ENCODE measurements at places on chromosomes 6 and 20.

DNA sequence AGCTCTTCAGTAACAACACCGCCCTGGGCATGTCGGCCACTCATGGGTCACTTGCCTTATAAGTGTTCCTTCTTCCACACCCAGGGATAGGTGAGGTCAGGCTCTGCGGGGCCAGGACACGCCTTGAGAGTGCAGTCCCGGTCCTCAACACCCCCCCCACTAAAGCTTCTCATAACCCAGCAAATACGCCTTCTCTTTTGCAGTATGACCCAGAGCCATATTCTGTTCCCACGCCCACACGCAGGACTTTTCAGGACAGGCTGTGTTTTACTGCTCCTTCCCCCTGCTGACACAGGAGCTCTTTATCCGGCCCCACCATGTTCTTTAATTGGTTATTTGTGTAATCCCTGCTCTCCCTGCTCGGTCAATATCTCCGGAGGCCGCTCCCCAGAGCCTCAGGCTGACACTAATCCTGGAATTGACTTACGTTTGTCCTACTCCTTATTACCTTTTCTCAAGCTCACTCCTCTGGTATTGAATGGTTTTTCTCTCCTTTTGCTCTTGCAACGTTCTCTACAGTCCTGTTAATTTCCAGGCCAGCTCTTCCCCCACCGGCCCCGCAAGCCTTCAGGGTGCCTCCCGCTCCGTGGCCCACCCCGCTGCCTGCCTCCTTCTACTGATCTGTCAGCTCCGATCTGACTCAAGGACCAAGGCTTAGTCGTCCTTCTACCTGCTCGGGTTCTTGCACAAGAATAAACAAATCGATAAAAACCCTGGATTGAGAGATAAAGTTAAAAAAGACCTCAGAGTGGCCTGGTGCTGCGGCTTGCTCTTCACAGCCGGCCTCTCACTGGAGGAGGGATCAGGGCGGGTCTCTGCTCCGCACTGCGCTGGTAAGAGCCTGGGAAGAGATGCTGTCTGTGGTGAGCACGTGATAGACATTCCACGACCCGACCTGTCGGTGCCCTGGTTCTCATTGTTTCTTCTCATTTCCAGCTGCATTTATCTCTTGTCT, 357.5 kb downstream of the ZFAND3 start:
- DNase-seq = no peak

- no peak for DNase-seq
Measured at GRCh38 chr6:139186692-139187091, 51.8 kb downstream of the HECA start.

DNA sequence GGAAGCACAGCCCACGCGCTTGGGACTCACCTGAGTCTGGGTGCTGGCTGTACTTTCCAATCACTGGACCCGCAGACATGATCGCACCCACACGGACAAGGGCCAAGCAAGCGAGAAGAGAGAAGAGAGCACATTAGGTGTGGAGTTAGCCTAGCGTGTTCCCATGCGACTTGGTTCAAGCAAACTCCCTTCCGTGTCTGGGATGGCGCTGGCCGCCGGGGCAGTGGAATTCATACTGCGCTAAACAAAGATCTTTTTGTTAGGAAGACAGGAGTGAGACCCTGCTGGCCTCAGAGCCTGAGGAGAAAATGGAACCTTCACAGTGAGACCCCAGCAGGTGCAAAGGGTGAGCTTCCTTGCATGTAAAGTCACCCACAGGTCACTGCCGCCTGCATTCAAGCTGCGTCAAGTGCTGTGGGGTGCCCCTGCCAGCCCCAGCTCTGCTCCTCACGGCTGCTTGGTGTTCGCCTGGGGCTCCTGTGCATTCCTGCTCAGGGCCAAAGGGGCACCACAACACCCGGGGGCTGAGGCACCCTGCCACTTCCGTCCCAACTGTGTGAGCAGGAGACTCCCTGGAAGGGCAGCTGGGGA, 26.4 kb downstream of the PSMG4 start:
- no peak for DNase-seq

DNA sequence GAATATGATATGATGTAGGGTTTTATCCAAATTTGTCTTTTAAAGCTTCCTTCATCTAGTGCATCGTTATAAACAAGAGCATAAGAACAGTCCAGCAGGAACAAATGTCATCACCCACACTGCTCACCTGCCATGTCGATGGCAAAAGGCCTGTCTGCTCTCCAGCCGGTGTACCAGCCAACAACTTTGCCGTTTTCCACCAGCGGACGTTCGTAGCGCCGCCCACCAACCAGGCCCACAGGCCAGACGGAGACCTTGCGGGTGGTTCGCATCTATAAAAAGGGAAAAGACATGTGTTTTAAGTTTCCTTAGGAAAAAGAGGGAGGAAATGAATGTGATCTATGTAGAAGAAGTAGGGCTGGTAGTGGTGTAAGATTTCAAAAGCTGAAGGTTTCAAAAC, 62.9 kb downstream of the B3GAT2 start:
- no peak for DNase-seq

DNA sequence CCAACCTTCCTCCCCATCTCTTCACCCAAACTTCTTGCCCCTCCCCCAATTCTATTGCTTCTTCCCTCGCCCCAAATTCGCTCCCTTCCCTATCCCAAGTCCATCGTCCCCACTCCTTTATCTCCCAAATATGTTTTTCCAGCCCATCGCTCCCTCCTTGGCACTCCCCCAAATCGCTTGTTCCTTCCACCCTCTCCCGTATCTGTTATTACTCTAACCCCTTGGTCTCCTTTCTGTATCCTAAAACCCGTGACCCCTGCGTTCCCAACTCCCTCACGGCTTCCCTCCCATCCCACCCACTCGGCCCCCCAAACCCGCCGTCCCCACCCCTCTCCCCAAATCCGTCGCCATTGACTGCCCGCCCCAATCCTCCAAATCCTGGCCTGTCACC, 584 bp downstream of the MTCH1 start:
- DNase-seq = no peak

DNA sequence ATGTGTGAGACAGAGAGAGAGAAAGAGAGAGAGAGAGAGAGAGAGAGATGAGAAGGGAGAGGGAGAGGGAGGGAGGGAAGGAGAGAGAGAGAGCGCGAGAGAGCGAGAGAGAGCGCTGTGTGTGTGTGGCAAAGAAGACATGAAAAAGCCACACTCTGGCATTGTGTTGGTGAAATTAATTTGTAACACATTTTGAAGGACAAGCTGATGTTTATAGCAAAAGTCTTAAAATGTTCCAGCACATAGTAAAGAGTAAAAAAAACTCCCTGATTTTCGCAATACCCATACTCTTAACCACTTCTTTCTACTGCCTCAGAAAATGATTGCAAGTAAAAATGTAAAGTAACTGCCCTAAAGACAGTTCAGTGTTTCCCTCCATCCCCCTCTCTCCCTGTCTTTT, 56.7 kb downstream of the SLC22A1 start:
- DNase-seq = no peak

- DNase-seq = no peak
Measured at GRCh38 chr6:169692516-169692915, 9.3 kb downstream of the WDR27 start.

GRCh38 chr6:2237001-2237400, 8.4 kb downstream of the GMDS start:
- DNase-seq = peak; percentile 56

DNA sequence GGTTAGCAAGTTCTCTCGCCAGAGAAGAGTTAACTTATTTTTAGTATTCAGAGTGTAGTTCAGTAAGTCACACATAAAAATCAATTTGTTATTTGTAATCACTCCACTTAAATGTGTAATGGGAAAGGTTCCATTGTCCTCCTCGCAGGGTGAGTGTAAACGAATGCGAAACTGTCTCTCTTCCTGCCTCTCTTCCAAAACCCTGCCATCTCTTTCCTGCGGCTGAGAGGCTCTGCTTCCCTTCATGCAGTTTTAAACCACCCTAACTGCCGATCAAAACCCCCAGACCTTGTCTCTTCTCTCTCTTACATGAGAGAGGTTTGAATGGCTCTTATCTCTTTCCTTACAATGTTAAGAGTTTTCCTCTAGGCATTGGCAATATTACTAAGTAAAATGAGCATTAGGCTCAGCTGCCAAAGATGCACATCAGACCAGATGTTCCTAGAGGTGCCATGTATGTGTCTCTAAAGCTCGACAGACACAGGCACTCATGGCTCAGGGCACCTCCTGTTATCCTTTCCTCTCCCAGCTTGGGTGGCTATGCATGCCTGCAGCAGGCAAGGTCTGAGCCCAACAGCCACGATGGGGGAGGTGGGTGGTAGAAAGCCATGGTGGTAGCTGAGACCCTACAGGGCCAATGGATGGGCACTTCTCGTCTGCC, 91.2 kb downstream of the JARID2 start:
- no peak for DNase-seq

DNA sequence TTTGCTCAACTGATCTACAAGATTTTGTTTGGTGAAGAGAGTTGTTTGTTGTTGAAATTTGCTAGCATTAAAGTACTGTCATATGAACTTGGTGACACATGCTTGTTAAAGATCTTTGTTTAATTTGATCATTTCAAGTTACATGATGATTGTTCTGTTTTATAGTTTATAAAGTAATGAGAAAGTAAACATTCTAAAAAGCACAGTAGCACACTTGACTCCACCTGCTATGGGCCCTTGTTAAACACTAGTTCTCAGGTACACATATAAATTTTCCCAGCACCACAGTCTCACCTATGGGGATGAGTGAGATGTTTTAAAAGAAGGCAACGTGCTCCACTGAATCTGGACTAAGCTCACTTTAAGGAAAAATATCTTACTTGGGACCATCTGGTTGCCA, 14.1 kb downstream of the MCHR2 start:
- no peak for DNase-seq

DNA sequence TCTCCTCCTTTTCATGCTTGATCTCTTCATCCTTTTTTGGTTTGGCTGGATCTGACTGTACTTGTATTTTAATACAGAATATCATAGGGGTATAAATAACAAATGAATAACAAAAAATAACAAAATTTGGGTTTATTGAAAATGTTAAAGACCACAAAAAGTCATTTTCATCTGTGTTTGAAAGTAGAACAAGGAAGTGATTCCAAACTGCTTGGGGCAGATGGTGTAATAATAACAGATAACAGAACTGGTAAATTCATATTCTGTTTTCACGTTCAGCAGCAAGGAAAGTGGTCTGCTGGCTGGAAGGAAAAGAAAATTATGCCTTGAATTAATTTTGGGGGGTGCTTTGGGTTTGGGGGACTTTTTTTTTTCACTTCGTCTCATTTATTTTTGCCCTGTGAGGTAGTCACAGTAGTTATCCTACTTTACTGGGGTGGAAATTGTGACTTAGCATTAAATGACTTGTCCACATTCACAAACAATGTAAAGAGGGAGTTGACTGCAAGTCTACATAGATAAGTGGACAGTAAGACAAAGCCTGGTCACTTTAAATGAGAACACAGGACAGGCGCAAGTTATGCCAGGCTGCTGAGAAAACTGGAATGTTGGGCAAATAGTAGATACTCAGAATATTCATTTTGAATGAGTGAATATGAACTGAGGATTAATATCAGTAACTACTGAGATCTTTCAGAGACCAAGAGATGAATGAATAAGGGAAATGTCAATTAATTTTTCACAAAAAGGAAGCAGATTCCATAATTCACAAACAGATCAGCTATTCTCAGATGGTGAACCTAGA, 193.9 kb upstream of the CITED2 start:
- DNase-seq = no peak

- DNase-seq = no peak
Measured at GRCh38 chr6:13438126-13438525, 49.3 kb downstream of the GFOD1 start.

- no peak for DNase-seq
Measured at GRCh38 chr6:3912361-3913076, 63.3 kb downstream of the FAM50B start.

DNA sequence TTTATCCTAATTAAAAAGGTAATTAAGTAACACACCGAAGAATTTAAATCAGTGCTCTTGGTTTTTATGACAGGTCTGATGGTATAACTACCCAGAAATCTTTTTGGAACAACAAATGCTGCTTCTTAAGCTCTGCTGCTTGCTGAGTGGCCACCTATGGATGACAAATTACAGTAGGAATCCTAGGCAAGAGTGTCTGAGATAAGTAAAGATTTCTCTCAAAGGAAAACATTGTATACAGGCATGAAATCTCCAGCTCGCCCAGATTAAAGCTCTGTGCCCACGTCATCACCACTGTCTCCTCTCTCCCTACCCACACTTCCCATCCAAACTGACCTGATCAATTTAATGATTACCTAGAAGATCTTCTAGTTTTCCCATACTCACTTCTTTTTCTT, 1083.0 kb upstream of the MAP3K7 start:
- no peak for DNase-seq

GRCh38 chr6:16129623-16130401, 926 bp downstream of the MYLIP start:
- DNase-seq = peak; percentile 22

DNA sequence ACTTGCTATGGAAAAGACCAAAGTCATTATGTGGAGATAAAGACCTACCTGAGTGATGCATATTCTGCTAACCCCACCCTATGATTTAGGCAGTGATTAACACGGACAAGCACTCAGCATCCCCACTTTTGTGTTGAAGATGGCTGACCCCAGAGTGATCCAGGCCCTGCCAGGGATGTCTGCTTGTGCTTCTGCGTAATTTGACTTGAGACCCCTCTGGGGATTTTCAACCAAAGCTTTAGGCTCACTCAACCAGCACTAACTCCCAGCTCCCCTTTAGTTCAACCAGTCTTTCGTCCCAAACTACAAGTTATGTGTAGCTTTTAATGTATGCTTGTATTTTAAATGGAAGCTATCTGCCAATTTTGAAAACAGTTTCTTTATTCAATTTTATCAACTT, 538.0 kb upstream of the ID4 start:
- no peak for DNase-seq

DNA sequence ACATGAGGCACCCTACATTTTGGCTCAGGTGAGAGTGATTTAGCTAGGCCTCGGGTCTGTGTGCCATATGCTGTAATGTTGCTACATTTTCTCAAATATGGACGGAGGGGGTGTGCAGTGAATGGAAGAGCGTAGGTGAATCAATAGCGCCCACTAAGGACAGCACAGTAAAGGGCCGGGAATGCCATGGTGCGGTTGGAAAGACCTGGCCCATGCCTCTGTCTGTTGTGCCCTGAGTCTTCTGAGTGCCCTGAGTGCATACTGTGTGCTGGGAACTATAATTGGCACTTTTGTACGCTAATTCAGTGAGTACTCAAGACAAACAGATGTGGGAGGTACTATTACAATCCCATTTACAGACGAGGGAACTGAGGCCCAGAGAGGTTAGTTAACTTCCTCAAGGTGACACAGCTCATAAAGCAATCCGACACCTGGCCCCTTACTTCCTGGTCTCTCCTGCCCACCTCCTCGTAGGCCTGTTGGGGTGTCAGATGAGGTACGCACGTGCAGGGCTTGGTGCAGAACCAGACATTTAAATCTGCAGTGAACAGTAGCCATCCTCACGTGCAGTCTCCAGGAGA, 17.3 kb downstream of the SLC22A1 start:
- DNase-seq = no peak

DNA sequence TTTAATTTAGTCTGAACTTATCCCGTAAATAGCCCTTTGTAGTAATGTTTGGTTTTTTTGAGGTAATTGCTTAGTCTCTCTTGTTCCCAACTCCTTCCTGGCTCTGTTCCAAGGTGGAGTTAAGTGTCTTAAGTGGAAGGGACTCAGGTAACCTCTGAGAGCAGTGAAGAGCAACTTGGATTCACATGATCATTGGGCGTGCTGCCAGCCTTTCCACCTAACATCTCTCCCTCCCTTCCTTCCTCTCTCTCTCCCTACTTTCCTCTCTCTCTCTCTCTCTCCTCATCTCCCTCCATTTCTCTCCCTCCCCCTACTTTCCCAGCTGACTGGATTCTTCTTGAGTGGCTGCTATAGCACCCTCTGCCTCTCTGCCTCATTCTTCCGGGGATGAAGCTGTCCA, 232.9 kb upstream of the SASH1 start:
- DNase-seq = no peak

GRCh38 chr6:39787322-39787721, 4.9 kb upstream of the DAAM2 start:
- no peak for DNase-seq

Data from RWPE1 (cell line).